NCI-H460 (cell line): ENCODE measurements at places on chromosomes 1 and 21. TPM values are rescaled to one million over a fixed set of nuclear protein-coding genes. Genes with fewer than 3 reads are reported as not detected.

DNA sequence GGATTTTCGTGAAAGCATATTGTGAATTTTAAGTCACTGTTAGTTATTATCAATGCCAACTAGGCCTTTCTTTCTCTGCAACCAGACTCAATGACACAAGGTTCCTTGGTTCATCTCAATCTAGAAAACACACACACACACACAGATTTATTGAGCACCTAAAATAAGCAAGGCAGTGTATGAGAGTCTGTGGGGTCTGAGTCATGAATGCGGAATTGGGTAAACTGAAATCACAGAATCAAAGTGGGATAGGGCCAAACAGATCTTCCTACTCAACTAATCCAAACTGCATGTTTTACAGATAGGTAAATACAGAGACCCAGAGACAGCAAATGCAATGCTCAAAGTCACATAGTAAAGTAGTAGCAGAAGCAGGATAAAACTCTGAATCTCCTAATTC is 48.5 kb upstream of the NRDC start:
- no peak for DNase-seq

Gene SYDE2
- total RNA-seq: 5.2 and 5.5 TPM in 2 replicates

DNA sequence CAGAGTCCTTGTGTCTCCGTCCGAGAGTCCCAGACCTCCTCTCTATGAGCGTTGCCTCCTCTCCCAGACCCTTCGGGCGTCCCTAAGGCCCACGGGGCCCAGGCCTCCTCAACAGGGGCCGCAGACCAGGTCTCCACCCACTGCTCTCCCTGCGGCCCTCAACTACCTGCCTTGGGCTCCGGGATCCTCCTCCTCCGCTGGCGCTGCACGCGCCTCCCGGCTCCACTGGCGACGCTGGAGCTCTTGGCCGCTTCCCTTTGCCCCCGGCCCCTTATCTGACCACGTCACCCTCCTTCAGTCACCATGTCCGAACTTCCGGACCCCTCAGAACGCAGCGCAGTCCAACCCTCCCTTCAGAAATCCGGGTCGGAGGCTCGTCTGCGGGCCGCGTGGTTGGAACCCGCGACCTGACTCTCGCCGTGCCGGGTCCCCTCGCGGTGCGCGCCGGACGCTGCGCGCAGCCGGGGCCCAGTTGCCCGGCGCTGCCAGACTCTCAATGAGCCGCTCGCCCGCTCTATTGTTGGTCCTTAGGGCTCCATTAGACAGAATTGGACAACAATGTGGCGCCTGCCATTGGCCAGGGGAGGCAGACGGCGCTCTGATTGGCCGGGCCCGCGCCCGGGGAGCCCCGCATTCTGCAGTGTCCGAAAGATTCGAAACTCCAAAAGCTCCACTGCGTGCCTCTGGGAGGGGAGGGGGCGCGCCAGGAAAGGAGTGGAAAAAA is at the start of gene DMRTA2:
Gene DMRTA2, minus strand, starts transcription at position 498 of the 724 bp plus-strand sequence. CDS start 1,907 bp downstream, outside the sequence.
- DNase-seq: peak; percentile 77

Gene PCAT6
- total RNA-seq: 0.46 and 0.52 TPM in 2 replicates

Gene EDARADD
- total RNA-seq: 0.12 and 0.52 TPM in 2 replicates

Gene CD84
- total RNA-seq: not detected in 2 replicates

GRCh38 chr1:196598942-196599748 is 9.1 kb downstream of the KCNT2 start:
- DNase-seq: no peak

GRCh38 chr1:199243423-199244061 is 604.7 kb downstream of the PTPRC start:
- peak; percentile 70 for DNase-seq

DNA sequence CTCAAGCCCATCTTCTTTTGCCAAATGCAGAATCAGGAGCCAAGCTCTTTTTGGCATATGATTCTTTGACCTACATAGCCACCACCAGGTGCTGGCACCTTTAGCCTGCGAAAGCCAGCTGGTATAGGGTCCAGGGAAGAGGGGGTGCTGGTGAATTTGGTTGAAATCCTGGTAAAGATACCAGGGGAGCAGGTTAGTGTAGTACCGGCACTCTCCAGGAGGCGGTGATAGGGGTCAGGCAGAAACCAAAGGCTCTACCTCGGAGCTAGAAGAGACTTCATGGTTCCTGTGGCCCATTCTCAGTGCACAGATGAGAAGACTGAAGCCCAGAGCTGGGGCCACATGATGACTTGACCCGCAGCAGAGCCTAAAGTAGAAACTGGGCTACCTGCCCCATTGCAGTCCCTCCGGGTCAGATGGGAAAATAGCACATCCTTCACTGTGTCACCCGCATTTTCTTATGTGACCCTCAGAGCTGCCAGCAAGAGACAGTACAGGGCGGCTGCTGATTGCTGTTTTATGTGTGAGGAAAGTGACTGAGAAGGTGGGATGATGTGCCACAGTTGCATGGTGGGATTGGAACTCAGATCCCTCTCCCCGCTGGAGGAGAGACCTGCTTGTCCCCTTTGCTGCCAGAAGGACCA is 36.0 kb upstream of the IL19 start:
- peak; percentile 40 for DNase-seq

DNA sequence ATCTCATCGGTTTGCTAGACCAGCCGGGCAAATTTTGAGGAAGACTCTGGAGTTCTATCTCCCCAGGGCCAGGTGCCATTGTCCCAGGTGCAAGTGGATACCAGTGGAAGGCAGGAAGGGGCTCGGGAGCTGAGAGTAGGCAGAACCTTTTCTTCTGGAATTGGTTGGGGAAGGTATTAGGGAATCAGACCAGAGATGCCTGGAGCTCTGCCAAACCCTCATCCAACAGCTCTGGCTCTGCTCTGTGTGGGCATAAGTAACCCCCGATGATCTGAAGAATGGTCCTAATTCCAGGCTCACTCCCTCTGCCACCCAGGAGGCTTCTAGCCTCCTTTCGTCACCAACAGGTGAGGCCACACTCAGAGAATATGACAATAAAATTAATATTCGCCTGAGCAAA is 69.9 kb downstream of the PGBD5 start:
- DNase-seq: no peak

DNA sequence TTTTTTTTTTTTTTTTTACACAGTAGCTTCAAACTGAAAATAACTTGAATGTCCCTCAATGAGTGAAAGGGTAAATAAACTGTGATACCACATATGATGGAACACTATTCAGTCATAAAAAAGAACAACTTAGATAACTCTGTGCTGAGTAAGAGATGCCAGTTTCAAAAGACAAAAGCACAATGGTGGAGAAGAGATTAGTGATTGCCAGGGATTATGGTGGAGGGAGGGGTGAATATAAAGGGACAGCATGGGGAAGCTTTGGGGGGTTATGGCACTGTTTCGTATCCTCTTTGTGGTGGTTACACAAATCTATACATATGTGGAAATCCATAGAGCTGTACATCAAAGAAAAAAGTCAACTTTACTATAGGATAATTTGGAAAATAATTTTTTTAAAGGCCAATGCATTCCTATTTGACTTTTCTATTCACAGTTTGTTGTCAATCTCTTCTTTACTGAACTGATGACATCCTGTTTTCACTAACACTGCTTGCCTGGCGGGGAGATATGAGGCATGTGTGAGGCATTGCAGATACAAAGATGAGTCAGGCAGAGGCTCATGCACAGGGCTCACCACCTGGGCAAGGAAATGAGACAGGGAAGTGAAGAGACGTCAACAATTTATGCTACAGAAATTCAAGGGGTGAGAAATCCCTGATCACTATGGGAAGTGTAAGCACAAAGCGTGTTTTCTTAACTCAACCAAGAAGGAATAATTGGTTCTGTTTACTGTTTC is 302.7 kb downstream of the DUSP10 start:
- peak; percentile 98 for DNase-seq

GRCh38 chr1:222042120-222042519 is 300.2 kb upstream of the DUSP10 start:
- no peak for DNase-seq

Gene RIPPLY3
- 0.20 TPM in 2 replicates for total RNA-seq

- no peak for DNase-seq
These were observed 9.9 kb upstream of the HSPG2 start for GRCh38 chr1:21946836-21947587.

DNA sequence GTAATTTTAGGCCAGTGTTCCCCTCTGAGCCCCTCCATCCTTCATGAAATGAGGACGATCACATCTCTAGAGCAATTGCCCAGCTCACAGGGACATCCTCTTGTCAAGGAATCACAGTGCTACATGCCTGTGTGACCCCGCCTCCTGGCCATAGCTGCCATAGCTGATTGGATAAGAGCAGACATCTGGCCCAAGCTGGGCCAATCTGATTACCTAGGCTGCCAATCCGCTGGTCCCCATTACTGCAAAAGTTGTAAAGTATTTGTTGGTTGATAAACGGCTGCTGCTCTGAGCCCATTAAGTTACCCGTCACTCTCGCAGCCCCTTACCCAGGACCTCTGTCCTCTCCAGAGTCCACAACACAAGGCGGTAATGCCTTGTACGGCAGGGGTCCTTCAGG is 8.3 kb downstream of the NT5C1A start:
- no peak for DNase-seq

Gene INSRR
- 0.17 and 0.42 TPM in 2 replicates for total RNA-seq
